Stimulated activated CD8-positive, alpha-beta memory T cell treated with anti-CD3 and anti-CD28 coated beads, Interleukin-15, amount 100 ng/mL, for 48 hours (primary cell): ENCODE measurements at places on chromosomes 5 and 9.

DNA sequence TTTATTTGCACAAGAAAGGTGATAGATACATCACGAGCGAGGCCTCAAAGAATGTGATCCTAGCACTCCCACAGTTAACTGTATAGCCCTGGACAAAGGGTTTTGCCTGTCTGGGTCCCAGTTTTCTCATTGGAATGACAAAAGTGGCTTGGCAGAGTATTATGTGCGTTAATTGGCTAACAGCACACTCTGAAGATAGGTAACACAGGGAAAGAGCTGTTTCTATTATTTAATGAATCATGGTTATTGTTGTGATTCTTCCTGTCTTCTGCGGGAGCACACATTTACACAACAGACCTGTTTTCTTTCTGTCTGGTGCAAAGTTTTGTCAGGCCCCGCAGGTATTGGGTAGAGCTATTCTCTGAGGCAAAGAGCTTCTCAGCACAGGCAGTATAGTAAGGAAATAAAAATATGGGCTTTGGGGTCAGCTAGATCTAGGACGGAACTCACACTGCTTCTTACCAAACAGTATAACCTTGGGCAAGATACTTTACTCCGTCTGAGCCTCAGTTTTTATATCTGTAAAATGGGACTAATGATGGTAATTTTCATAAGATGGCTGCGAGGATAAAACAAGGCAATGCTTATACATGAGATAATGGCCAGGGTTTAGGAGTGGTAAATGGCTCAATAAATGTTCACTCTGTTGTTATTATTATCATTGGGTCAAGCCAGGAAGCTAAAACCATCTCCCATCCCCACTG, 78.9 kb downstream of the PLAC8L1 start:
- DNase-seq: no peak

GRCh38 chr9:6426117-6426516, 13.1 kb downstream of the UHRF2 start:
- no peak for DNase-seq

- no peak for DNase-seq
Measured at GRCh38 chr5:31769530-31769929, 130.6 kb downstream of the PDZD2 start.

- DNase-seq: no peak
Measured at GRCh38 chr5:65820373-65820772, 98.4 kb downstream of the NLN start.

DNA sequence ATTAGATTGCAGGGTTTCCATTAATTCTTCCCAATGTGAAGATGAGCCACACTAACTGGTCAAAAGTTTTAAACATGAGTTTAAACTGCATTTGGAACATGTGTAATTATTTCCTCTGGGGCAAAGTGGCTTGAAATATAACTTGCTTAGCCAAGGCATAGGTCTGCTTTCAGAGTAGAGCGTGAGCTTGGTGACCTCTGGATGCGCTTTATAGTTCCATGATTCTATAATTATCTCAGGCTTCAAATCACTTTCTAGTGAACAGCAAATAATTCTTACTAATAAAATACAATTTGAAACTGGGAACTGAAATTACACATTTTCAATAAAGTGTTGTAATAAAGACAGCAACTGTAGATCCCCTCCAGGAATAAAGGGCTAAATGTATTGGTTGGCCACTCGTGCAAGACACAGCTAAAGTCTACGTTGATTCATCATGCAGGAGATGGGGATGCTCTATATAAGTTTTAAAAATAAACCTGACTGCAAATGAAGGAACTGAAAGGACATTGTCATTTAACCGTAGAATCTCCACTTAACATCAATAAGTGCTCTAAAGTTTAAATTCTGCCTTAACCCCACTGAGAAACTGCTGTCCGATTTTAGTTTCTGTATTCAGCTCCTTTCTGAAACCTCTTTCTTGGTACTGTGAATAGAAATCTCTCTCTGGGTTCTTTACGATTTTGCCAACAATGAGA, 460.0 kb downstream of the PSAT1 start:
- no peak for DNase-seq

DNA sequence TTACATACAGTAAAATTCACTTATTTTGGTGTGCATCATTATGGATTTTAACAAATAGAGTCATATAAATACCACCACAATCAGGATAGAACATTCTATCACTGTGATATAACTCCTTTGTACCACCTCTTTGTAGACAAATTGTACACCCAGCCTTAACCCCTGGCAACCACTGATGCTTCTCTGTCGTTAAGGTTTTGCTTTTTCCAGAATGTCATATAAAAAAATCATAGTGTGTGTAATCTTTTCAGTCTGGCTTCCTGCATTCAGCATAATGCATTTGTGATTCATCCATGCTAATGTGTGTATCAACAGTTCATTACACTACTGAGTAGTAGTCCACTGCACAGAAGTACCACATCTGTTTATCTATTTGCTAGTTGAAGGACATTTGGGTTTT, 81.2 kb downstream of the ARSB start:
- no peak for DNase-seq

DNA sequence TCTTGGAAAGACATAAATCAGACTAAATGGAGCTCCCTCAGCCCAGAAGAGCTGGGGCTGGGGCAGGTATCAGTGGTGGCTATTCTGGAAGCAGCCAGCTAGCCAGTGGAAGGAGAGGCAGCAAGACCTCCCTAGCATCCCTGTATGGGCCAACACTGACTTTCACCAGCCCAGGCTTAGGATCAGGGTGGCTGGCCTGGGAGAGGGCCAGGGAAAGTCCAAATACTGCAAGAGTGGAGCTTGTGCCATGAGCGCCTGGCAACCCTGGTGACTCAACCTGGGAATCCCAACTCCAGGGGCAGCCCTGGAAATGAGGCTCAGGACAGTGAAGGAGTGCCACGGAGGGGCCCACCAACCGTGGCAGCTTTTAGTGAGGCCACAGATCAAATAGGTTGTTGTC, 7.6 kb upstream of the IRF1 start:
- no peak for DNase-seq

DNA sequence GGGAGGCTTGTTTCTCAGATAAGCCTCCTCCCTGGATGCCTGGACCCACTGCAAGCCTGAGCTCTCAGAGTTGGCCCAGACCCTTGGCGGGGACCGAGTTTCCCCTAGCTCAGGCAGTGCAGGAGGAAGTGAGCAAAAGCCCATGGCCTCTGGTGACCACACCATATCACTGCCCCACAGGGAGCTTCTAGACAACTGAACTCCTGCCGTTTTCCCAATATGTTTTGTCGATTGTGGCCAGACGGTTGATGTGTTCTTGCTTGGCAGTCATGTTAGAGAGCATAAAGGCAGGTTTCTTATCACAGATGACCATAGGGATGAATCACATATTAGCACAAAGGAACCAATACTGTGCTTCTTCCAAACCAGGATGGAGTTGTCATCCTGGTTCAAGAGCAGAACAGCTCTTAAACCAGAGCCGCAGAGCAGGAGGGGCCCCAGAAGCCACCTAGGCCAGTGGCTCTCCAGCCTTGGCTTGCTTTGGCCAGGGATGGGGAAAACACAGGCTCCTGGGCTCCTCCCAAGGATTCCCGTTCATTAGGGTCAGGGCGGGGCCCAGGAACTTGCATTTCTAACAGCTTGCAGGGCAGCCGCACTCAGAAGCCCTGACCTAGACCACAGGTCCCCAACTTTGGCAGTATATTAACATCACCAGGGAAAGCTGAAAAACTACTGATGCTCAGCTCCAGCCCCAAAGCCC, 113.1 kb upstream of the TBC1D2 start:
- DNase-seq: no peak

GRCh38 chr5:108515517-108516105, 133.7 kb upstream of the FBXL17 start:
- no peak for DNase-seq

DNA sequence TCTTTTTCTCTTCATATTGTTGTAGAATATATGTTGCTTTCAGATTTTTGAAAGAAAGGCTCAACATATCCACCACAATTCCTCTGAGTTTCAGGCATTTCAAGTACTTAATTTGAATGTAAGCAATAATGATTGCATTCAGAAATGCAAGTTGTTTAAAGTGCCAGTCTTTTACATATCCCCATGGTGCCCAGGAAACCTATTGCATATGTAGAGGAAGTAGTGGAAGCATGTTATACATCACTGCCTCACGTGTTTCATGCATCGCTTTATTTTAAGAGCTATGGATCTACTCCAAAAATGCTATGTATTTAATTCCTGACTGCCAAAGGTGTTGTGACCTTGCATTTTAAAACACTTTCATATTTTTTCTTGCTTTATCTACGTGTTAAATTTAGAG, 28.1 kb downstream of the CPEB4 start:
- DNase-seq: no peak

GRCh38 chr5:142654578-142655058, 31.3 kb downstream of the FGF1 start:
- DNase-seq: no peak

- DNase-seq: no peak
Measured at GRCh38 chr9:98503867-98504266, 204.9 kb downstream of the GABBR2 start.

- DNase-seq: no peak
Measured at GRCh38 chr5:151155775-151156506, 1.6 kb downstream of the ANXA6 start.

GRCh38 chr9:34556949-34557348, 32.6 kb downstream of the CNTFR start:
- no peak for DNase-seq

GRCh38 chr9:80964914-80965313, 724.4 kb downstream of the TLE1 start:
- DNase-seq: no peak

DNA sequence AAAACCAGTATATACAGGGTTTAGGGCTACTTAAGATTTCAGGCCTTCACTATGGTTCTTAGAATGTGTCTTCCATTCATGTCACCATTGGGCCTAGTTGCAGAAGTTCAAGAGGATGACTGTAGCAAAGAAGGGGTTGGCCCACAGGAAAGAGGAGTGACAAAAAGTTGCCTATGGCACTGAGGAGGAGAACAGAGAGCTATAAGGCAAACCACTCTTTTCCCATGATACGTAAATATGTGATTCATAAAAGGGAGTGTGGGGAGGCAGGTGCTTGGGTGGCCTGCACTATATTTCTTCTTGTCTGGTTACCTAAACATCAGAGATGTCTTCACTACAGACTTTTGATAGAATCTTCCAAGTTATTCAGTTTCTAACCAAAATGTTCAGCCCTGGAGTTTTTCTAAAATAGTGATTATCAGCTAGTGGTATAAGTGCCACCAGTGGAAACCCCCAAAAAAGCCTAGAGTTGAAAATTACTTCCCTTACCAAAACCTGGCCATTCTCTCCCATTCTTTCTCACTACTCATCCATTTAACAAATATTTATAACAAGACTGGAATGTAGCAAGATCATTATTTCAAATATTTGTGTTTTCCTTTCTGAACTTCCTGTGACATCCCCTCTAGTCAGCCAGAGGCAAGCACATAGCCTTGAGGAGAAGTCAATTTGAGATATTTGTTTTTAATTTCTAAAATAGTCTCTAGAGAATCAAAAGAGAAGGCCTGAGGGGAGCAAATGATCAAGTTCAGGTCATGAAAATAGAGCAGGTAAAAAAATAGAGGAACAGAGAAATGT, 367.4 kb downstream of the EFNA5 start:
- no peak for DNase-seq

GRCh38 chr9:15246708-15247107, 60.3 kb downstream of the TTC39B start:
- no peak for DNase-seq

DNA sequence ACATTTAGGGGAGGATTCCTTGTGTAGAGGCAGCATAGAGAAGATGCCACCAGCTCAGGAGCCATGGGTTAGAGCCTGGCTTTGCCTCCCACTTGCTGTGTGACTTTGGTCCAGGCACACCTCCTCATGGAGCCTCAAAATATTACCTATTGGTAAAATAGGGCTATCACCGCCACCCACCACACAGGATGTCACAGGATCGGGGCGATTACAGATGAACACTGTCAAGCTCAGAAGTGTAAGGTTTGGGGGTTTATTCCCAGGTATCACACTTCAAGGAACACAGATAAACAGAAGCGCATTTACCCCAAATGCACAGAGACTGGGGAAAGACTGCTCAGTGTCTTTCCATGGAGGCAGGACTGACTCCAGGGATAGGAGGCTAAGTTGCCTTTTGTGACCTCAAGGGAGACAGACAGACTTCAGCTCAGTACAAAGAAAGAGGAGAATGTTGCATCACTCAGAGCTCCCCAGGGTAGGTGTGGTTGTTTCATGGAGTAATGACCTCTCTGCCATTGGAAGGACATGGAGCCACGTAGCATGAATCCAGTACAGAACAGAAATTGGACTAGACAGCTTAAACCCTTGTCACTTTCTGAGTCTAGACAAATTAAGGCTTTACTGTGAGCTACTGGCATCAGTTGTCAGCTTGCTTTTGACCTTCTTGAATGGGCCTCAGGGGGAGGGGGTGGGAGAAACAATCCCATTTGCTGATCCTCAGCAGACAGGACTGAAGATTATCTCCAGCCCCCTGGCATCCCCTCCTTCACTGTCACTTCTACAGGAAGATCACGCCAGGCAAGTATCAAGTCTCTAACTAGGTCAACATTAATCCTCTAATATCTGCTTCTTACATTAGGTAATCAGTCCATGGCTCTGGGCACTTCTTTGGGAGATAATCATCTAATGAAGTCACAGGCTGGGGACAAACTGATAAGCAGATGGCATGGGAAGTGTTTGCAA, 6.5 kb downstream of the TRAF1 start:
- DNase-seq: no peak

- DNase-seq: no peak
Measured at GRCh38 chr5:59843511-59844213, 49.9 kb downstream of the PDE4D start.

GRCh38 chr5:181235323-181235688, 8.4 kb downstream of the RACK1 start:
- no peak for DNase-seq

DNA sequence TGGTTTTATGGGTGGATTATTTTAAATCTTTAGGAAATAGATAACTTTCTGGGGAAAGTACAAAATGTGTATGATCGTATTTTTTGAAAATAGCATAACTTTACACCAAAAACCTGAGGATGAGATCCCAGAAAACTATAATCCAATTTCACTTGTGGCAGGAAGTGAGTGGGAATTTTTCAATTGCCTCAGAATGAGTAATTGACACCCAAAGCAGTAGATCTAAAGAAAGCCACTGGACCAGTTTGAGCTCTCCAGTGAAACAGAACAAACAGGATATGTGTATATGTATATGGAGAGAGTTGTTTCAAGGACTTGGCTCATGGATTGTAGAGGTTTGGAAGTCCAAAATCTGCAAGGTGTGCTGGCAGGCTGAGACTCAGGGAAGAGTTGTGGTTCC, 109.2 kb upstream of the SHB start:
- DNase-seq: no peak

DNA sequence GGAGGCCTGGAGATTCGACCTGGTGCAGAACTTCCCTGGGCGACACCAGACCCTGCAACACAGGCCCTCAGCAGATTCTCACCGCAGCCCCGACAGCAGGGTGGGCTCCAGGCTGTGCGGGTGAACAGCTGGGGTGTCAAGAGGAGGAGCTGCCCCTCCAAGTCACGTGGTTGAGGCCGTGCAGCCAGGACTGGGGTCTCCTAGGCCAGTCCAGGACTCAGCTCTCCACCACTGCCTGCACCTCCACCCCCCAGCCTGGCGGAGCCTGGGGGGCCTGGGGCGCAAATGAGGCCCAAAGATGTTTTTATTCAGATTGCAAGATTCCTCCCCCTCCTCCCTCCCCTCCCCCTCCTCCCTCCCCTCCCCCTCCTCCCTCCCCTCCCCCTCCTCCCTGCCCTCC, 9.2 kb upstream of the AGPAT2 start:
- no peak for DNase-seq
